Activated CD4-positive, alpha-beta T cell treated with anti-CD3 and anti-CD28 coated beads, Interleukin-2, amount 50 U/mL, for 1 hour (primary cell): ENCODE measurements at places on chromosomes 4 and X.

DNA sequence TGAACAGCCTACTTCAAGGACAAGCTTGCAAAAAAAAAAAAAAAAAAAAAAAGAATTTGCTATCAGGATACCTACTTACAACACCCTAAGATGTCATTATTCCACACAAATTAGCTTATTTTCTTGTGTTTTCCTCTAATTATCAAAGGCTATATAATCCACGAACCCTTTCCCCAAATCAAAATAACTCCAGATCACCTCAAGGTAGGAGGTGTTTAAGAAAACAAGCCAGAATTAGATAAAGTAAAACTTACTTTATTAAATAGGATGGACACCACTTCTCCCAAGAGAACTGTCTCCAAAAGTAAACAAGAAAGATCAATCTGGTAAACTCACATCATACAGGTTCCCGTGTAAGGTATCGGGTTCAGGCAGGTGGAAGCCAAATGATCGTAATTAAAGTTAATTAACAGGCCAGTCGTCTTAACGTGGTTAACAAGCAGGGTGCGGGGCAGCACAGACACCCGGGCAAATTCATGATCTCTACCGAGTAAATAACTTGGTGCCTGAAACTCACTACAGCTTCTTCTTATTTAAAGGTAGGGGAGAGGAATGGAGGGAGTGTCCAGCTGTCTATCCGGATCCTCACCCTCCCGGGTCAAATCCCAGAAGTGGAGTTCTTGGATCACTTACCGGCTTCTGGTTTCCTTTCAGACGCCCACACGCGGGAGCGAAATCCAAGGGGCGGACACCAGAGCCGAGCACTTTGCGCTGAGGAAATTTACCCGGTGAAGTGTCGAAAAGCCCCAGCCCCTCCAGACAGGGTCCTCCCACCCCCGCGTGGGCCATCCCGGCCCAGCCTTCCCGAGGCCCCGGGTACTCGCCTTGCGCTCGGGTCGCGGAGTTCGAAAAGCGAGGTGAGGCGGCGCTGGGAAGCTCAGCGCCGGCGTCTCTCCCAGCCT, 708 bp downstream of the ARAP2 start:
- DNase-seq: peak; percentile 36

DNA sequence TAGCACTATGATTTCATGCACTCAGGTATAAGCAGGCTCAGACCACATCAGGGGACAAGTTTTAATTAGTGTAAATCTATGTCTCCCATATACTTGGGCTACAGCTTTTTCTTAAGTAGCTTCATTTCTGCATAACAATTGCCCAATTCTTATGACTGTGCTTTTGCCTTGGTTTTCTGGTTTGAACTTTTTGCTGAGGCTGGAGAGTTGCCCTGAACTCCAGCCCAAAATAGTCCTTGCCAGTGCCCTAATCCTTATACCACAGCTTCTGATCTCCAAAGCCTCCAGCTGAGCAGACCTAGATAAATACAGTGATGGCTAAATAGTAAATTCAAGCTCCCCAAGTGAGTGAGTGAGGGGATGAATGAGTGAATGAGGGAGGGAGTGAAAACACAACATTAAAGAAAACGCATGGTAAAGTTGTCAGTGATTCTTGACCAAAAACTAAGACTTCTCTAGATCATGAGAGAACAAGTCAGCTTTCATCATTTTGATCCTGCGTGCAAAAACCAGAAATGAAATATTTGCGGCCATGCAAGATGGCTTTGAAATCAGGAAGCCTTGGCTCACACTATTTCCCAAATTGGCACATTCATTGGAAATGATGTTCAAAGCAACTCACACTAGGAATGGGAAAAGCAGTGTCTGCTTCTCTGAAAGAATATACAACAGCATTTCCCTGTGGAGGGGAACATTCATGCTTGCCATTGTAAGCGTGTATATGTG, 437.1 kb upstream of the CTSO start:
- no peak for DNase-seq

GRCh38 chr4:175891851-175892250, 79.8 kb upstream of the GPM6A start:
- no peak for DNase-seq

GRCh38 chr4:90318193-90318592, 191.0 kb downstream of the CCSER1 start:
- no peak for DNase-seq

GRCh38 chr4:140308366-140309123, 64.9 kb upstream of the SCOC start:
- DNase-seq: no peak

DNA sequence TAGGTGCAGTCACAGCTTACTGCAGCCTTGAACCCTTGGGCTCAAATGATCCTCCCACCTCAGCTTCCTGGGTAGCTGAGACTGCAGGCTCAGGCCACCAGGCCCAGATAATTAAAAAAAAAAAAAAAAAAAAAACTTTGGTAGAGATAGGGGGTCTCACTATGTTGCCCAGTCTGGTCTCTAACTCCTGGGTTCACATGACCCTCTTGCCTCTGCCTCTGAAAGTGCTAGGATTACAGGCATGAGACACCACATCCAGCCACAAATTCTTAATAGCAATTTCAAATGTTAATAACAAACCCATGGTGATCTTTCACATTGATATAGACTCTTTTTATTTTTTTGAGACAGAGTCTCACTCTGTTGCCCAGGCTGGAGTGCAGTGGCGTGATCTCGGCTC, 12.3 kb upstream of the FGF5 start:
- DNase-seq: no peak

GRCh38 chrX:471281-471680, 84.6 kb upstream of the PPP2R3B start:
- DNase-seq: no peak

DNA sequence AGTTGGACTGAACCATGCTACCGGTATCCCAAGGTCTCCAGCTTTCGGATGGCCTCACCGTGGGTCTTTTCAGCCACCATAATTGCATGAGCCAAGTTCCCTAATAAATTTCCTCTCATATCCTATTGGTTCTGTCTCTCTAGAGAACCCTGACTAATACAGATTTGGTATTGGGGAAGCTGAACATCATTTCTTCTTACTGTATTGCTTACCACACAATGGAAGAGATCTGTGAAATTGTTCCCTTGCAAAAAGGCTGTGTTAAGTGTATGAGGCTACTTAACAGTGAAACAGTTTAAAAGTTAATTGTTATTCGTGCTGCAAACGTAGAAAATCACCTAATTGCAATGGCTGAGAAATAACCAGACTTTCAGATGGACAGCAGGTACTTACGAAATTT, 34.0 kb downstream of the PLAC8 start:
- no peak for DNase-seq

- no peak for DNase-seq
Measured at GRCh38 chr4:61896634-61897033, 696.5 kb downstream of the ADGRL3 start.

DNA sequence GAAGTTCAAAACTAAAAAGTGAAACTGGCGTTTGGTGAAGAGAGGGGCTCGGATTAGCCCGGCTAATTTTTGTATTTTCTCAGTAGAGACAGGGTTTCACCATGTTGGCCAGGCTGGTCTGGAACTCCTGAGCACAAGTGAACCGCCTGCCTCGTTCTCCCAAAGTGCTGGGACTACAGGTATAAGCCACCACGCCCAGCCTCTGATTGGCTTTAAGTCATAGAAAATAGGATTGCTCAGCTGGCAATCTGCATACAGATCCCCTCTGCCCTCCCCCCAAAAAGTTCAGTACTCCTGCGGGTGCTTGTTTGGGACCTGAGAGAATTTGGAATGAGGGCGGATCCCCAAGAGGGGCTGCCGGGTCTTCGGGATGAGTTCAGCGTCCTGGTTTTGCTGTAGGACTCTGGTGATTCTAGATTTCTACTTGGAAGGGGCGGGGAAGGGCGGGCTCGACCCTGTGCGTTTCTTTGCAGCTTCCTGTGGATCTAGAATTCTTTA, 537 bp upstream of the PRKX start:
- no peak for DNase-seq

DNA sequence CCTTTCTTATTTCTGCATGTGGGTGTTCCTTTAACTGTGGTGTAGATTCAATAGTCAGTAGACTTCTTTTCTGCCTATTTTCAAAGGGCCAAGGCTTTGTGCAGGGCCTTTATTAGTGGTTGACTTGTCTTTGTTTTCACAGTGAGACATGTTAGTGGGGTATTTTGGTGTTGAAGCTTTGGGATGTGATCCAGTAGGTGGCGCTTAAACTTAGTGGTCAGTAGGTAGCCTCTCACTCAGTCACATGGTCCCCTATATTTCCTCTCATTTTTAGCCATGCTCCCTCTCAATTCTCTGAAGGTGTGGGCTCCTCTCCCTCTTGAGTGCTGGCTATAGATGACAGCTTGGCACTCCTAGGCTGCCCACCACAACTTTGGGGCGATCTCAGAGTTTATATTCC, 23.4 kb upstream of the SLC10A7 start:
- DNase-seq: no peak

GRCh38 chr4:183926950-183927349, 21.8 kb downstream of the STOX2 start:
- DNase-seq: no peak

DNA sequence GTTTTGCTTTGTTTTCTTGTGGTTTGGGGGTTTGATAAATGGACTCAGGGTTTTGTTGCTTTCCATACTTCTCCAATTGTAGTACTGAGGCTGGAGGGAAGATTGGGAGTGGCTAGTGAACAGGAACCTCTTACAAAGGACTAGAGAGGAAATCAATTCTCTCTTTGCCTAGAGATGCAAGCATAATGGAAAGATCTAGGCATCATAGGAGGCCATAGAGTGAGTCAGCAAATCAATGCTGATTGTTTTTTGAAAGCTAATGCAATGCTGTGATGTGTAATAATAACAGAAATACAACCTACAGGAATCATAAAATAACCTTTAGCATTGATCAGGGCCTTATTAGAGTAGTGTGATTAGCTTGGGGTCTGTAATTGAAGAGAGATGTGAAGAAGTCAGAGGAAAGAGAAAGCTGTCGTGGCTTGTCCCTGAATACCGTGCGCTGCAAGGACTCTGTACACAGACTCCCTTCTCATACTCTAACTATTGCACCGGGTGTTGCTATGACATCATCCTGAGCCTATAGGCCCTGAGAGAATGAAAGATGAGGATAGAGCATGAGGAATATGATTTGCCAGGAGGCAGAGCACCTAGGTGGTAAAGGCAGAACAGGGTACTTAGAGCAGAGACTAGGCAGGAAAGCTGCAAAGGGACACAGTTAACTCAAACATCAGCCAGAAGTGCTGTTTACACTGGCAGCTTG, 29.3 kb upstream of the GPR101 start:
- DNase-seq: no peak

DNA sequence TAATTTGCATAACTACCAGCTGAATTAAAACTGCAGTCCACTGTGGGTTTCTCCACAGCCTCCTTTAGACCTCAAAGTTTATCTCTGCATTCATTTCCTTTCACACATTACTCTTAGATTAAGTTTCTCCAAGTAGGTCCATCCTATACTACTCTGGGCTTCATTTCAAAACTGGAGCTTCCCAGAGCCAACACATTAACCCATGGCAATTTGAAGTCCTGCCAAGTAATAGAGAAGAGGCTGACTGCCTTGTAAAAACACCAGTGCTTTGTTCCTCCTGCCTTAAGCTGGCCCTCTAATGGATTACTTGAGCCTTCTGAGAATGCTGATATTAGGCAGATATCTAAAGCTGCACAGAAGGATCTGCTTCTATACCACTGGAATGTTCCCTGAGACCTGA, 997.2 kb upstream of the SLIT2 start:
- no peak for DNase-seq

GRCh38 chrX:109441266-109441665, 40.6 kb downstream of the GUCY2F start:
- no peak for DNase-seq

GRCh38 chr4:130092187-130093015, 996.4 kb downstream of the C4orf33 start:
- no peak for DNase-seq

- no peak for DNase-seq
Measured at GRCh38 chrX:150683536-150684146, 9.6 kb upstream of the MTMR1 start.

DNA sequence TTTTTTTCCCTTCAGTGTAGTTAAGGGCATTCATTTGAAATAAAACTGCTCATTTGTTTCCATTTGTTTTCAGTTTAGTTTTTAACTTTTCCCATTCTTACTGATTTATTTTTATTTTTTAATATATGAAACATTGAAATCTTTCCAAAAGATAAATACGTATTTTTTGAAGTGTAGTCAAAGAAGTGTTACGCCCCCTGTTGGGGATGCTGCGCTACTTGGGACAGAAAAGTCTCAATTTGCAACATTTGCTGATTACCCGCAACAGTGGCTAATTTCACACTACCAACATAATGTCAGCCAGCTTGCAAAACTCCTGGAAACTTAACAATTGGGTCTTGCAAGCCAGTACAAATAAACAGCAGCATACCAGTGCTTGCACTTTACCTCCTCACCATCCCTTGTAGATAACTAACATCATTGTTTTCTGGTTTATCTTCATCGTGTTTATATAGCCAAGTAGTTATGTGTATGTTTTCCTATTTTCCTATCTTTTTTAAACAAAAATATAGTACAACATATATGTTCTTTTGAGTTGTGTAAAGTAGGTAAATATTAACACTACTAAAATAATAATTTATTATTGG, 158.6 kb downstream of the STPG2 start:
- DNase-seq: no peak

- DNase-seq: no peak
Measured at GRCh38 chrX:111521169-111521568, 9.7 kb downstream of the SERTM2 start.

DNA sequence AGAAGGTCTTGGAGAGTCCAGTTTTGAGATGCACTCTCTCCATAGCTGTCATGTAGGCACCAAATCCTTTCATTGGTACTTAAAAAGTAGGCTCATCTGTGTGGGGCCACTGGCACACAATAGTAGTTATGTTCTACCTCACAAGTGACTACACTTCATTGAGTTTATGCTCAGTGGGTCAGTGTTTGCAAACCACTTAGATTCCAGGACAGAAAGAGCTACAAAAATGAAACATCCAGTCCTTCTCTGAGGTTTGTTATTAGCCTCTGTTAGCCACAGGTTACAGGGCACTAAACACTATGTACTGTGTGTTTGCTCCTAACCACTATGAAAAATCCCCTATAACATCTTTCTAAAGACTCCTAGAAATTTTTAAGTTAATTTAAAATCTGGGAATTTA, 13.8 kb downstream of the RAB28 start:
- no peak for DNase-seq

GRCh38 chr4:62162606-62163005, 962.5 kb downstream of the ADGRL3 start:
- DNase-seq: no peak

DNA sequence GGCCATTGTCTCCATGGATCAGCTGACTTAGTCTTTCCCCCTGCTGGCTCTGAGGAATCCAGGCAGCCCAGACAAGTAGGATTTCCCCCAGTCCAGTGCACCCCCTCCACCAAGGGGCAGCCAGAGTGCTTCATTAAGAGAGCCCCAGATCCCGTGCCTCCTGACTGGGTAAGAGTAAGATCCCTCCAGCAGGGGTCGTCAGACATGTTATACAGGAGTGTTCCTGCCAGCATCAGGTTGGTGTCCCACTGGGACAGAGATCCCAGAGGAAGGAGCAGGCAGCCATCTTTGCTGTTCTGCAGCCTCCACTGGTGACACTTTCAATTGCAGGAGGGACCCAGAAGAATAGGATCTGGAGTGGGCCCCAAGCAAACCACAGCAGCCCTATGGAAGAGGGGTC, 29.0 kb upstream of the INPP4B start:
- DNase-seq: no peak

- DNase-seq: peak; percentile 8
Measured at GRCh38 chr4:17613761-17614415, 553 bp upstream of the MED28 start.
